Posterior vena cava (tissue), 2 donors: ENCODE measurements at places on chromosomes 11 and 22.
A peak's percentile ranks its signal among the peaks of the same experiment; 100 is the strongest.

DNA sequence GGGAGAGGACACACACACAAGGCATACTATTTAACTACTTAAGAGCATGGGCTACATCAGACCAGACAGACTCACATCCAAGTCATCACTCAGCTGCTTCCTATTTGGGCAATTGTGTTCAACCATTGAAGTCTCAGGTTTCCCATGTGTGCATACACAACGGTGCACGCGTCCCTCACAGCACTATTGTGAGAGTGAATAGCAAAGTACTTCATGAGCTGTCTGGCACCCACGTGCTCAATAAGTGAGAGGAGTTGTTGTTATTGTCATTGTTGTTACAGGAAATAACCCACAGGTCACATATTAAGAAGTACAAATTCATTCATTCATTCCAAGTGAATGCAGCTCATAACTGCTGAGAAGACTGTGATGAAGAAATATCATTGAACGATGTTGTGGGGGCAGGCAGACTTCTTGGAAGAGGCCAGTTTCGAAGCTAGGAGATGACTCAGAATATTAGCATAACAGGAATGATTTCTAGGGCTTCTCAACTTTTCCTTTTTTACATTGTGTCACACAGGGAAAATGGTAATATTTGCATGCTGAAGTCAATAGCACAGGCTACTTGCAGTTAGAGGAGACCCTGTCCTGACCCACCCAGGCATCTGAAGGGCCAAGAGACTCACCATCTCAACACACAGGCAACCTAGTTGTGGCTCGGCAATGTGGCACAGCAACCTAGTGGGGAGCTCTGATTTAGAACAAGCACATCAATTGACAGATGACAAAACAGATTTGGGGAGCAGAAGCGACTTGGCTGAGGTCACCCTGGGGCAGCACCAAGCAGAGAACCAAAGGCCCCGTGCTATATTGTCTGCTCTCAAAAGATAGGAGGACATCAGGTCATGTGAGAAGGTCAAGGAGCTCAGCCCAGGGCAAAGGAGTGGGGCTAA, 606.0 kb downstream of the BUD13 start:
- DNase-seq: no peak

DNA sequence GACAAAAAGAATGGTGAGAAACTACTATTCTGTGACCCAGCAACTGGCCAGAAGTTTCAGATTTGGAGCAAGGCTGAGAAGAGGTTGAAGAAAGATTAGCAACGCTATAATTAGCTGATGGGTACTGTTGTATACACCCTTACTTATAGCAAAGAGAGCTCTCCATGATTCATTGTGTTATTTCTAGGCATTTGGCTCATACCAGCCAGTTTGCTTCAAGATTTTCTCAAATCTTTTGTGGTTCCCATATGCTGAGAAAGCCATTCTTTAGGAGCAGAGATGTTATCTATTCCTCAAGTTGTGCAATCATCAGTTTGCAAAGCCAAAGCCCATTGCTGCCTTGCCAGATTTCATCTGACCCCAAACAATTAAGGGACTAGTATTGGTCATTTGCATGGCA, 179.4 kb downstream of the ETS1 start:
- DNase-seq: no peak

DNA sequence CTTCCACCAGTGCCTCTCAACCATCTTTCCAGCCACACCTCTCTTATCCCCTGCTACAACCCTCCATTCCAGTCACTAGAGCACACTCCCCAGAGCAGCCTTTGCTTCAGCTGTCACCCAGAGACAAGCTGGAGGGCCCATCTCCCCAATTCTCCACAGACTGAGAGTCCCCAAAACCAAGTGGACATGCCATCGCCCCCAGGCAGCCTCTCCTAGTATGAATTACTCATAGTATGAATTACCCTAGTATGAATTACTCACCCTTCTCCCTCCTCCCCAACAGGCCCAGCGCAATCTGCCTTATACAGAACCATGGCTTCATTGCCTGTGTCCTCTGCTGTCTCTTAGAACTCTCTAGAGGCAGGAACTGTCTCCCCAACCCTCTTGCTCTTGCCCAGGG, 24.8 kb downstream of the MYH9 start:
- no peak for DNase-seq

DNA sequence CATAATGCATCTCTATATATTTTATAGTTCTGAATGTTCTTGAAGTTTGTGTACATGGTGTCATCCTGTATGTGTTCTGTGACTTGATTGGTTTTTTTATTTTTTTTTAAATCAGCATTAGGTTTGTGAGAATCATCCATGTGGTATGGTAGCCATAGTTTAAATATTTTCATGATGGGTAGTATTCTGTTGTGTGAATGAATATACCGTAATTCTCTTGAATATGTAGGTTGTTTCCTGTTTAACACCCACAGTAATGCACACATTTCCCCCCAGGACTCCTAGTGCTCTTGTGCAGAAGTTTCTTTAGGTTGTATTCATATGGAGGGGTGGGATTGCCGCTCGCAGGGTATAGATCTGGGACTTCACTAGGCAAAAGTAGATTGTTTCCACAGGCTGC, 2.0 kb downstream of the PACS1 start:
- DNase-seq: no peak

DNA sequence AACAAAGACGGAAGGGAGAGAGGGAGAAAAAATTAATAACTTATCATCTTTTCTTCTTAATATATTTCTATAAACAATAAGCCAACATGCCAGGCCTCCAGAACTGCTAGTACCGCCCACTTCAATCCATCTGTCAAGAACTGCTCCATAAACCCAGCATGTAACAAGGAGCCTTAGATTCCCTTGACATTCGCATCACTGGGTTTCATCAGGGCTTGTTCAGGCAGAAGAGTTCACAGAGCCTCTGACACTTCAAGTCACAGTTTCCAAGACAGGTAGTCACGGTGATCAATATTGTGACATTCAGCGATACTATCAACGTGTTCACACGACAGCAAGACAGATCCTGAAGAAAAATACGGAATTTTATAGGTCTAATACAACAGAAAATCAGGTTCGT, 61.7 kb downstream of the LARGE2 start:
- no peak for DNase-seq

DNA sequence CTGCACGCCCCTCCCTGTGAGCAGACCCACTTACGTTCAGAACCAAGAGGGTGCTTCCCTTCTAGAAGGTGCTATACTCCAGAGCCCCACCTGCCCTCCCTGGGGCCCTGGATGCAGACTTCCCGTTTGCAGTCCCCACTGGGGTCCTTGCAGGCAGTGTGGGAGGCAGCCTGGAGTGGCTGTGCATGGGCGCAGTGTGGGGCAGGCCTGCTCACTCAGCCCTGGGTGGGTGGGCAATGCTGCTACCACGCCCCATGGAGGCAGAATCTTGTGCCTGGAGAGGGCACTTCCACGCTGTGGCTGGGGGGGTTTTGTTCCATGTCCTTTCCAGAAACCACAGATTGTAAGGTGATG, 116.2 kb downstream of the KCNQ1OT1 start:
- peak; percentile 37 for DNase-seq

DNA sequence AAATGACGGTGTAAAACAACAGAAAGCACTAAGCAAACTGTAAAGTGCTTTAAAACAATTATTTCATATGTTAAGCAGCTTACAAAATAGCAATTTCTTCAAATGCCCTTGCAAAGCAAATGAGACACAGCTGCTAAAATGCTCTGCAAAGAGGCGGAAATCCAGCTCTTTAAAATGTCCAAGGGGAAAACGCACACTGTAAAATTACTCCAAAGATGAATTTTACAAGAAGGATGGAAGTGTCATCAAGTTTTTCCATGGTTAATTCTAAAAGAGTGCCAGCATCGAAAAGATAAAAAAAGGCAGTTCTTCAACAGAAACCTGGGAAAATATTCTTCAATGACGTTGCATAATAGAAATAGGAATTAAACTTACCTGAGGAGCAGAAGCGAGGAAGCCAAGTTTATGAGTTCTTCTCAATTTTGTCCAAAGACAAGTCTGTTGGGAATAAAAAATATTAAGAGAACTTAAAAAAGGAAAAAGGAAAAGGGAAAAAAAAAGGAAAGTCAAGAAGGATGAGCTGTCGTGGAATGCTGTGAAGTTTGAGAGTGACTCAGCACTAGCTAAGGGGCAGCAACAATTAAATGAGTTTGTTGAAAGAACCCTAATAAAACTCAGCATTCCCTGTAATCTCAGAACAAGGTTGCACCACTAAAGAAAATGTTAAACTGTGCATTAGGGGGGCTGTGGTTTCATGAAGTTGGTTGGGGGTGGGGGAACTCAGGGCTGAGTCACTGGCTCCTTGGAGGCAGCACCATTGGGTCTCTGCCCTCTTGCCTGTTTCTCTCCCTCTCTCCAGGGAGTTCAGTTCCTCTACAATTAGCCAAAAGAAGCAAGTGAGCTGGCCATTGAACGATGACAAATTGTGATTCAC, 64.2 kb upstream of the BLID start:
- no peak for DNase-seq

DNA sequence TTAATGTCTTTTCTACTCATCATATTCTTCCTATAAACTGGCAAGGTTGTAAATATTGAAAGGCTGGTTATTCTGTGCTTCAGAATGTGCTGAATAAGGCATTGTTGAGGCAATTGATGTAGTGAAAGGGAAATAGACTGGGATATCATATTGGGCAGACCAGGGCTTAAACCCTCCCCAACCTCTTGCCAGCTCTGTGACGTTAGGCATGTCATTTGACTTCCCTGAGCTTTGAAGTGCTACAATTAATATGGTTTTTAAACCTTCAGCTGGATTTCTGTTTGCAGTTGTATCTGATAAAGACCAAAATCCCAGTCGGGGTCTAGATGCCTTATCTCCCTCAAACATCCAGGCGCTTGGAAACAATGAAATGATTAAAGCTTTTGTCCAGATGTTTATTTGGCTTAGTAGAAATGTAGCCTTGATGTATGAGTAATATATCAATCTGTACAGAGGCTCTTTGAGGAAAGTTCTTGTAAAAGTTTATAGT, 208.1 kb downstream of the DBX1 start:
- DNase-seq: no peak

DNA sequence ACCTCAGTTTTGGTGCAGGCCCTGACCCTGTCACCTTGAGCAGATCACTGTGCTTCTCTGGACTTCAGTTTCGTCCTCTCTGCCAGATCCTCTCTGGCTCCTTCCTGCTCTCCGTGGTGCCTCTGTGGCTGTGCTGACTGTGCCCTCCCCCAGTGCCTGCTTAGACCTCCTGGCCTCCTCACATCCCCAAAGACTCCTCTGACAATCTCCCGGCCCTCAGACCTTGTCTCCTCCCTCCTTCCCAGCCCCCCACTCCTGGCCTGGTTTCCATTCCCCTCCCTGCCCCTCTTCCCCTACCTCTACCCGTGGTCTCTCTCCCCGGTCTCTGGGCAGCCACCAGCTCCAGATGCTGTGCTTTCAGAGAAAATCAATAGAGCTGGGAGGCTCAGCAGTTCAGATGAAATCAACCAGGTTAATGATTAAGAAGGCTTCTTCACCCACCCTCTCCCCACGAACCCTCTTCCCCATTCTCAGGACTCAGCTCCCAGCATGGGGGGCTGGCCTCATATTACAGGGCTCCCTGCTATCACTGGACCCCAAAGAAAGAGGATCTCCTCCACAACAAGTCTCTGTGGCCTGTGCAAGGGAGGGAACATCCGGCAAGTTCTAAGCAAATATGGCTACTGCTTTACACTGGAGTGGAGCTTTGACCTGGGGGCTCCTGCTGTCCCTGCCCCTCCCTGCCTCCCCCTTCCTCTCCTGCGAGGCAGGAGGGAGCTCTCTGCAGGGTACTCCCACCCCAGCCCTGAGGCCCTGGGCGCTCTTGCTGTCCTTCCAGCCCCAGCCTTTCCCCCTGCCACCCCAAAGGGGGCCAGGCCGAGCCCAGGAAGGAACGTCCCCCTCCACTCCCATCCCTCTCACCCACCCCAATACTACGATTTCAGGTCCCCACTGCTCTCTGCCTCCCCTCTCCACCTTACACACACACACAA, 8.5 kb downstream of the BACE1-AS start:
- no peak for DNase-seq
